Activated CD4-positive, alpha-beta T cell treated with anti-CD3 and anti-CD28 coated beads for 4 hours (primary cell): ENCODE measurements at places on chromosomes 4 and X.

- DNase-seq = no peak
Observed at GRCh38 chr4:8538703-8539567, 41.3 kb upstream of the GPR78 start.

- no peak for DNase-seq
Observed at GRCh38 chr4:181858741-181859140, 384.5 kb upstream of the TENM3 start.

DNA sequence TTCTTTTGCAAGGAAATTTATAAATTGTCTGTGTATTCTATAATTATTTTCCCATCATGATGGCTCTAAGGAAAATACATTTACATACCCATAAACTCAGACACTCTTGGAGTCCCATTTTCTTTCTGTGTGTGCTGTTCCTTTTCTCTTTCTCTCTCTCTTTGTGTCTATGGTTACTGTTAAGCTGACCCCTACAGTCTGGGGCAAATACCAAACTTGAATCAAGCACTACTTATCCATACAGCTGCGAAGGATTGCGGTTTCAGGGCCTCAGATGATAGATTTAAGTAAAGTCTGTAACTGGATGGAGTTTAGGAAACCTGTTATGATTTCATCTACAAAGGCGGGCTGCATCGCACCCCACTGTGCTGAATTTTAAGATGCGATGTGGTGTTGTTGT is 150.2 kb downstream of the SHROOM3 start:
- DNase-seq = no peak

GRCh38 chr4:128386761-128387599 is 99.4 kb upstream of the PGRMC2 start:
- DNase-seq = no peak

DNA sequence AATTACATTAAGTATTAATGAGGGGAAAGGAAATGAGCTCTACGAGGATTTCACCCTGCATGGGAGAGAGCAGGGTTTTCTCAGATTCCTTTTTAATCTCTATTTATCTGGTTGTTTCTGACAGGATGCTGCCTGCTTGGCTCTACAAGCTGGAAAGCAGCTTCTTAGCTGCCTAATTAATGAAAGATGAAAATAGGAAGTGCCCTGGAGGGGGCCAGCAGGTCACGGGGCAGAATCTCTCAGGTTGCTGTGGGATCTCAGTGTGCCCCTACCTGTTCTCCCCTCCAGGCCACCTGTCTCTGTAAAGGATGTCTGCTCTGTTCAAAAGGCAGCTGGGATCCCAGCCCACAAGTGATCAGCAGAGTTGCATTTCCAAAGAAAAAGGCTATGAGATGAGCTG is 113.7 kb downstream of the PARM1 start:
- no peak for DNase-seq

GRCh38 chrX:38271154-38271716 is 50.6 kb upstream of the SRPX start:
- DNase-seq = no peak

DNA sequence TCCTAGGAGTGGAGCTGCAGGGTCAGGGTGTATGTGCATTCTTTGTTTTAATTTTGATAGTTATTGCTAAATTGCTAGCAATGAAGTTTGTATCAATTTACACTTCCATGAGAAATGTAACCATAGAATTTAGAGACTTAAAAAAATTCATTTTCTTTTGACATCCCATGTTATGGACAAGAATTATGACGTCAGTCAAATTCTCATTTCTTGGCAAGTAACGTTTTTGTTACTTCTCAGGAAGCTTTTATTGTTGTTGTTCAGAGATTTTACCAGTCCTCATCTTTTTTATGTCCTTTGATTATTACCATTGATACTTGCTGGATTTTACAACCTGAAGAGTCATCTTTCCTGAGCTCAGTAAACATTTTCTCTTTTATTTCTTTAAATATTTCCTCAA is 417.5 kb upstream of the ARX start:
- DNase-seq = no peak

- DNase-seq = no peak
Observed at GRCh38 chr4:98510757-98511517, 147.5 kb downstream of the TSPAN5 start.

DNA sequence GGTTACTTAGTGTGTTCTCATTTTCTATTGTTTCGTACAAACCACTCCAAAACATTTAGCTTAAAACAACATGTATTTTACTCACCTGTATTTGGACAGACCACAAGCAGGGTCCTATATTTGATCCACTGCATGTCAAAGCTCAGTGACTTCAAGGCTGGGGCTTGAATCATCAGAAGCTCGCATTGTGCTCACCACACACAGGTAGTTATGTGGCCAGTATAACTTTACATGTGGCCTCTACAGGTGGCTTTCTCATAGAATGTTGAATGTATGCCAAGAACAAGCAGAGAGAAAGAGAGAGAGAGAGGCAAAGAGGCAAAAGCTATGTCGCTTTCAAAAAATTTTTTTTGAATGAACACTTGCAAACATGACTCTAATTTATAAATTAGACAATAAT is 107.6 kb downstream of the QRFPR start:
- no peak for DNase-seq

DNA sequence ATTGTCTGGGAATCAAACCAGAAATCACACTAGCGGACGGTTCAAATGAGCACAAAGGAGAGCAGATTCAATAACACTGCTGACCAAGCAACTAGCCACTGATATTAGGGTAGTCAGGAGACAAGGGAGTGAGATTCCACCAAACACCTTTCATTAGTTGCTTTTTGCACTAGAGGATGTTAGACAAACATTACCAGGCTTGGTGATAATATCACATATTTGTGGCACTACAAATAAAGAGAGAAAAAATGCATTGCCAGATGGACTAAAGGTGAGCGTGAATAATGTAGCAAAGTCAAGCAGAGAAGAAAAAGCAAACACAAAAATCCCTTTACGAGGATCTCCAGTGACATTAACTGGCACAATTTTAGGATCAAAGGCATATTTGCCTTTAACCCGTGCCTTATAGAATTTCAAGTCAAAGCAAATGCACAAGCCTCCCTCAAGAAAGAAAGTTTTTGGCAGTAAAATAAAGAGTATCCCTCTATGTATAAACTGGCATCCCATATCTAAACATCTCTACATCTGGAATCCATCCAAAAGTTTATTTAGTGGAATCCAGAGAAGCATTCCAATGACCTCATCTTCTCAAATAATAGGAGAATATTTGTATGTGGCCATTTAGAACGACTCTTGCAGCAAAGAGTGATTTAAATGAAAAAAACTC is 290.9 kb downstream of the KCTD8 start:
- no peak for DNase-seq

DNA sequence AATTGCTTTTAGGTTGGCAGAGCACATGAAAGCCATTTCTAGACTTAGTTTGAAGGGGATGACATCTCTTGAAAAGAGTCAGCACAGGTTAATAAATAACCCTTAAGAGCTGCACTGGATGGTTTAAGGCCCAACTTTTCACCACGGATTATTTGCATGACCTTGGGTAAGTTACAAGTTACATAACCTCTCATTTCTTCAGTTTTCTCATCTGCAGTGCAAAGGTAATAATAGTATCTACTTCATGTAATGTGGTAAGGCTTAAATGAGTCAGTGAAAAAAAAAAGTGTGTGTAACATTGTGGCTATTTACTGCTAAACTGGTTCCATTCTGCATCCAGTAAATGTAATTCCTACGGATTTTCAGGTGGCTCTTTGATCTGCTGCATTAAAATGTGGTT is 715.8 kb downstream of the CCSER1 start:
- DNase-seq = no peak

GRCh38 chr4:36172656-36173055 is 71.7 kb downstream of the ARAP2 start:
- no peak for DNase-seq
